Pancreas (tissue), 10 donors: ENCODE measurements at places on chromosomes 5 and 9. TPM values are rescaled to one million over a fixed set of nuclear protein-coding genes. Genes with fewer than 3 reads are reported as not detected.

DNA sequence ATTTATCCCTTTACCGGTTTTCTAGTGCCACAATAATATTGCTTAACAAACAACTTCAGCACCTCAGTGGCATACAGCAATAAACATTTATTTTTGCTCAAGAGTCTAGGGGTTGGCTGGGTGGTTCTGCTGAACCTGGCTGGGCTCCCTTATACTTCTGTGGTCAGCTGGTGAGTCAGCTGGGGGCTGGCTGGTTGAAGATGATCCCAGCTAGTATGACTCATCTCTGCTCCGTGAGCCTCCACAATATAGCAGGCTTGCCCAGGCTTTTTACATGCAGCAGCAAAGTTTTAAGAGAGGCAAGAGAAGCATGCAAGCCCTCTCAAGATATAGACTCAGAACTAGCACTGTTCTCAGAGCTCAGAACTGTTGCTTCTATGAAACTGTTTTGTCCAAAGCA is 523.5 kb upstream of the CLINT1 start:
- no peak for DNase-seq
- H3K4me1 ChIP-seq, result peaks cover 4% of the 10 kb centered on the region
- no peak overlapping the region for H3K27ac ChIP-seq

DNA sequence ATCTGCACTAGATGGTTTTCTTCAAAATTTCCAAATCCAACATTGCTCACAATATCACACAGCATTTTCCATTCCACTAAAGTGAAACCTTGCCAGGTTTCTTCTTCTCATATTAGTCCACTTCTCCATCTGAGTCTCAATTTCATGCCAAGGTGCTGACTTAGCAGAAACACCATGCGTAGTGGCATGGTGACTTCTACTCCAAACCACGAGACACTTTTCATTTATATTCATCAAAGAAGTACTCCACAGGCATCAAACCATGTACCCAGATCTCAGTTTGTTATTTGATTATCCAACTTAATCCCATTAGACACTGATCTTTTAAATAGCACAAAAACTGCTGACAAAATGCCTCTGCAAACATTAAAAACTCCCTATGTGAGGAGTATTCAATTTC is 233.4 kb upstream of the ITGA1 start:
- no peak overlapping the region for H3K4me3 ChIP-seq
- no peak overlapping the region for H3K27ac ChIP-seq
- H3K36me3 ChIP-seq, result no peaks in the 10 kb centered on the region

- H3K4me3 ChIP-seq, result no peak overlapping the region
- DNase-seq, result no peak
- H3K36me3 ChIP-seq, result no peaks in the 10 kb centered on the region
- H3K27ac ChIP-seq, result no peak overlapping the region
Measured at GRCh38 chr5:7364226-7364875, 31.6 kb upstream of the ADCY2 start.

The NUTM2F gene
- 0.11 TPM for polyA plus RNA-seq
